Cardiac septum (tissue), 1 donor: ENCODE measurements at places on chromosomes 3 and 15. TPM values are rescaled to one million over a fixed set of nuclear protein-coding genes. Genes with fewer than 3 reads are reported as not detected.

Gene VWA5B2
- not detected for total RNA-seq

GRCh38 chr15:48385031-48385830 lies 54.0 kb downstream of the DUT start:
- DNase-seq = no peak

GRCh38 chr3:24523988-24524727 lies 29.5 kb upstream of the THRB start:
- no peak for DNase-seq

DNA sequence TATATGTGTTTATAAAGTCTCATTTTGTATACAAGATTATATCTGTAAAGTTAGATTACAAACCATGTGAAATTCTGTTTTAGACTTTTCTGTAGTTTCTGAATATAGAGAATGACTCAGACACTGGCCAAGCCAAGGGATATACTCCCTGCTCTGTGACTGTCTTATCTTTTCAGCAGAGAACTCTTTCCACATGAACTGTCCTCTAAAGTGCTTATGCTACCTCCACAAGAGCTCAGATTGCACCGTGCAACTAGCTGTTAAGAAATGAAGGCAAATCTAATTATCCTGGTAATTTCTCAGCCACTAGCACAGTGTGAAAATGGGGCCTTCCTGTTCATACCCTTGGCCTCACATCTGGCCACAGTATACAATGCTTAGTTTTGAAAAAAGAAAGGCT lies 44.3 kb upstream of the CPNE4 start:
- no peak for DNase-seq

GRCh38 chr15:59923508-59923907 lies 80.6 kb upstream of the FOXB1 start:
- DNase-seq = no peak

- no peak for DNase-seq
Measured at GRCh38 chr3:112124907-112125607, 8.0 kb downstream of the GCSAM start.
